ENCODE measurements at places on chromosomes 2 and 18.

DNA sequence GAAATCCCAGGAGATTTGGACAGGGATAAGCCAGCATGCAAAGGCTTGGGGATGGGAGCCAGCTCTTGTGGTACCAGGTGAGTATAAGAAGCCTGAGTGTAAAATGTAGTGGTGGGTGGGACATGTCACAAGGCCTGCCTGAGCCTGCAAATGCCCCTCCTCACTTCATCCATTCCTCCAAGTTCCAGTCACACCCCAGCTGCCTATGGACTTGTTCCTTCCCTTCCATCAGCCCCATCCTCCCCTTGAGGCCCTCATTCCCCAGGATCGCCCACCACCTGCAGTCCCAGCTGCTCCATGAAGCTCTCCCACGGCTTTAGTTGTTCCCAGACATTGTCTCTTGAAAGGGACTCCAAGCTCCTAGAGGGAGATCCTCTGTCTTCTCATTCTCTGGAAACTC is 81.5 kb downstream of the MARCO start:
- no peak for DNase-seq

DNA sequence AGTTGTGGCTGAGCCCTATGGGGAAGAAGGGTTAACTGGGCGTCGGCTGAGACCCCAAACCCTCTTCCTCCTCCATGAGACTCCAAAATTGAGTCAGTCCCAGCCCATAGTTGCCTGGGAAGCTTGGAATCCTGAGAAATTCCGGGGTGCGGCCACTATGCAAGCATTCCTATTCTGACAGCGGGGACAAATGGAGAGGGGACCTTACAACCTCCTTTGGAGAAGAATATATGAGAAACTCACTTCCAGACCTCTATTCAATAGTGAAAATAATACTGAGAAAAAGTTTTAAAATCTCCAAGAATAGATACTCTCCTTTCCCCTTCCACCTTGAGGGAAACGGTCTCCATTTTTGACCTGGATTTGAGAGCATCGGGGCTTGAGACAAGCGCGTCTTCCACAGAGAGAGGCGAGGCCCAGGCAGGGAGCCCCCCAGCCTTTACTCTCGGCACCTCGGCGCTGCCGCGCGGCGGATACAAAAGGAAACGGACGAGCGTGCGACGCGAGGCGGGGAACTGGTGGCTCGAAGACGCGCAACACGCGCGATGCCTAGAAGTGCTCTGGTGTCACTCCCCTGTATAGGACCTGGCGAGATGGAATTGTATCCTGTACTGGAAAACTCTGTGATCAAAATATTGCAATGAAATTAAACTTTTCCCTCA is 11.1 kb downstream of the NR4A2 start:
- no peak for DNase-seq

- no peak for DNase-seq
These were observed 45.1 kb upstream of the TNFRSF11A start for GRCh38 chr18:62280058-62280457.

DNA sequence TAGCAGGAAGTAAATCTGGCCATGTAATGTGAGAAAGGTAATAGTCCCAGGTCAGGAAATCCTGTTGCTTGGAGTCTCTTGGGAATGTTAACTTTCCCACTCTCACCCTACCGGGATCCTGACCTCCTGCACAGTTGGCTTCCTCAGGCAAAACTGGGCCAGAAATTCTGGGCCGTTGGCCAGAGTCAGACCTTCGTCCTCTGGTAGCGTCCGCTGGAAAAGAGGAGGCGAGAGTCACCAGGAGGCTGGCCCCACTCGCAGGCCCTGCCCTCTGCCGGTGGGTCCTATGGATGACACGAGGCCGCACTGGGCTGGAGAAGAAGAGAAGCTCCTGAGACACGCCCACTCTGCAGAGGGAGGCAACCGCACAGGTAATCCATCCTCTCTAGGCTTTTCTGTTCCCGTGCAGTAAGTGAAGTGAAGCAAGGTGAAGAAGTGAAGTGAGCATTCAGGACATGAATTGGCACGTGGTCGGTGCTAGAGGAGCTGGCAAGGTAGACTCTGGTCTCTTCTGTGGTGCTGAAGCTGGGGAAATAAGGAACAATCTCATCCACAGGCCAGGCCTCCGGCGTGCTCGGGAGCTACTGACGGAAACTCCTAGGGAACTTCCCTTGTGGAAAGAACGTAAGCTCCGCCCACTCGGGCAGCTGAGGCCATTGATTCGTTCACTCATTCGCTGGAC is 182.7 kb upstream of the GLI2 start:
- DNase-seq = no peak

DNA sequence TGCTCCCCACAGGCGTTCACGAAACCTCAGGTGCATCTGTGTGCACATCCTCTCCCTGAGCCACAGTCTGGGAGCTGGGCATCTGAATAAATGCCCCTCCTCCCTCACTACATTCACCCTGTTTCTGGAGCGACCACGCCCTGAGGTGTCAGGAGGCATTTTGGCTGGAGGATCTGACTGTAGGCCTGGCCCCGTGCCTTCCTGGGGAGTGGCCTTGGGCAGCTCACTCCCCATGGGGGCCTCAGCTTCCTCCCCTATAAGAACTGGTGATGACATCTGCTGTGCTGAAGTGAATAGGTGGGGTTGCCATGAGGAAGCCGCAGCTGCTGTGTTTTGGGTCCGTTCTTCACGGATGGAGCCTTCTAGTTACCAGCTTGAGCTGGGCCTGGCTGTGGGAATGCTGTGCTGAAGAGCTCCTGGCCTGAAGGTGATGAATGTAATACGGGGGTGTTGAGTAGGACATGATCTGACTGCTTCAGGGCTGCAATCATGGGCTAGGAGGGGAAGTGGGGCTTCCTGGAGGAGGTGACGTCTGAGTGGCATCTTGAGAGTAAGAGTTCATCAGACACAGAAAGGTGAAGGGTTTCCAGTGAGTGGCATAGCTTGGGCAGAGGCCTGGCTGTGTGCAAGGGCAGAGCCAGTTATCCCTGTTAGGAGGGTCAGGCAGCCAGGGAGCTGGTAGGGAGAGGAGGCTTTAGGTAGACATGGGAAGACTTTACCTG is 58.2 kb downstream of the GLI2 start:
- DNase-seq = no peak

GRCh38 chr2:110688594-110689091 is 10.8 kb upstream of the BUB1 start:
- no peak for DNase-seq

GRCh38 chr2:28644760-28645159 is 106.9 kb upstream of the PPP1CB start:
- DNase-seq = no peak

- no peak for DNase-seq
These were observed 68.8 kb upstream of the GLS start for GRCh38 chr2:190811811-190812210.

GRCh38 chr18:8391068-8391467 is 218.2 kb upstream of the RAB12 start:
- DNase-seq = no peak

Measured in GM19239 (cell line).